SW 1271 (cell line): ENCODE measurements at places on chromosomes 3 and 15.

DNA sequence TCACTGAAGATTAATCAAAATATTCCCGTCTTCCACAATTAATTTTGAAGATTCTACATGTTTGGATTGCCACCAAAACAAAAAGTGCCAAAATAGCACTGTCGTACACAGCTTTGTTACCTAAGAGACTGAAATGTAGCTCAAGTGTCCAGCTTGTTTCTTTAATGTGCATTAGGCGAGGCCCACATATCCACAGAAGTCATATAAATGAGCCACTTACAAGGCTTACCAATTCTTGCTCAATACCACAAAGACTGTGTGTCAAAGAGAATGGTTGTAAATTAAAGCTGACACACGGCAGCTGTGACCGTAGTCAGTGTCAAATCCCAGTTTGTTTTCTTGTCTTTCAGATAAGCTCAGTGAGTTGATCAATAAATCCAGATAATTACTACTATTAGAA lies 639.4 kb upstream of the TBL1XR1 start:
- DNase-seq, result no peak

DNA sequence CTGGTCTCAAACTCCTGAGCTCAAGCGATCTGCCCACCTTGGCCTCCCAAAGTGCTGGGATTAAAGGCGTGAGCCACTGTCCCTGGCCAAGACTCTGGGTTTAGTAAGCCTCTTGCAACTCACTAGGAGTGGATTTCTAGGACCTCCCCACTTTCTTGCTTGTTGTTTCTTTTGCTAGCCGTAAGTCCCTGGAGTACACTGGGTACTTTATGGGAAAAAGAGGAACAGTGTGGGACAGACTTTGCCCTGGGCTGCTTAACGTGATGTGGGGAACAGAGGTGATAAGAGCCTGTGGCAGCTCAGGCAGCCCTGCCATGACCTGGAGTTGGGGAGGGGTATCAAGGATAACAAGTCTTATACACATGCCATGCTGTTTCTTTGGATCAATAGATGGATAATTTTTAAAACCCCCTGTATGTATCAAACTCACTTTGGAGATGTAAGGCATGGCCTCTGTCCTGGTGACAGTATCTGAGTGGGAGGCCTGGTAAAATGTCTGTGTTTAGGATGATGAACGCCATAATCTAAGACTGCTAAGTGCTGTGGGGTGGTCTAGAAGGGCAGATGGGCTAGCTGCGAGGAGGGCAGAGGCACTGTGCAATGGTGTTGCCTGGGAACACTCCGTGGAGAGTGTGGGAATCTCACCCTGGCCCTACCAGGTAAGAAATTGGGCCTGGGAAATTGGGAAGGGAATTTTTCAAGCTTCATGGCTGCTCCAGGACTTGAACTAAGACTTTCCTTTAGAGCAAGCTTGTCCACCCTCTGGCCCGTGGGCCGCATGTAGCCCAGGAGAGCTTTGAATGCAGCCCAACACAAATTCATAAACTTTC lies 54.8 kb downstream of the SMAD3 start:
- no peak for DNase-seq

DNA sequence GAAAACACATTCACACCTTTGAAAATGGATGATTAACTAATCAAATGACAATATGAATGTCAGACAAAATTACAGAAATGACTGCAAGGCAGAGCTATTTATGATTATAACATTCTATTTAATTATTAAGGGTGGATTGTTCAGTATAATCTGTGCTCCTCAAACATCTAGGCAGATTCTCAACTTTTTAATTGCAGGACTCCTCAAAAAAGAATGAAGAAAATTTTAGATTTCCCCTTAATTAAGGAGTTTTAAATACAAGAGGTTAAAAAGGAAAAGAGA lies 22.6 kb upstream of the CMC1 start:
- DNase-seq, result no peak

DNA sequence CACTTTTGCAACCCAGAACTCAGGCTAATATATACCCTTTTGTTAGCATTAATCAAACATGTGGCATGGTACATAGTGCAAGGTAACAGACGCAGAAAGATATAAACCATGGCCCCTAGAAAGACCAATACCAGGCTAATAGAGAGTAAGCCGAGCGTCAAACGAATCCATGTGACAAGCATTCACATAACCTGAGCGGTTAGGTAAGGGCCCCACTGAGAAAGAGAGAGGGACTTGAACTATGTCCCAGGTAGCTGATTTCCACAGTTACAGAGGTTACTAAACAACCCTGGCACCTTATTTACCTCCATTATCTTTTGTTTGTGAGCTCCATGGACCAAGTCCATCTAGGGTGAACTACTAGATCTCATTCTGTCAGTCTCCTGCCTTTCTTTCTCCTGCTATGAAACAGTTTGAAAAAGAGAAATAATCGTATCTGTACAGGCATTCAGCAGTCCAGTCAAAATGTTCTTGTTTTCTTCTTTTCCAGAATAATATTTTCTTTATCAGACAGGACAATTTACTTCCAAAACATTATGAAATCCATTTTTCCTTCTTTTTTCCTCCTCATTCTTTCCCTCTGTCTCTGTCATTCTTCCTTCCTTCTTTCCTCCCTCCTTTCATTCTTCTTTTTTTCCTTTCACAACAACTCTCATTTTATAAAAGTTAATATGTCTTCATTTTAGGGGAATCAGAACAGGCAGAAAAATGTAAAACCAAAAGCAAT lies 30.5 kb upstream of the TNFSF10 start:
- no peak for DNase-seq

GRCh38 chr3:183766107-183766506 lies 59.3 kb downstream of the MAP6D1 start:
- DNase-seq, result no peak

- DNase-seq, result no peak
Measured at GRCh38 chr3:133112666-133113065, 74.5 kb downstream of the TMEM108 start.

GRCh38 chr15:70714015-70714414 lies 49.3 kb downstream of the UACA start:
- DNase-seq, result no peak

DNA sequence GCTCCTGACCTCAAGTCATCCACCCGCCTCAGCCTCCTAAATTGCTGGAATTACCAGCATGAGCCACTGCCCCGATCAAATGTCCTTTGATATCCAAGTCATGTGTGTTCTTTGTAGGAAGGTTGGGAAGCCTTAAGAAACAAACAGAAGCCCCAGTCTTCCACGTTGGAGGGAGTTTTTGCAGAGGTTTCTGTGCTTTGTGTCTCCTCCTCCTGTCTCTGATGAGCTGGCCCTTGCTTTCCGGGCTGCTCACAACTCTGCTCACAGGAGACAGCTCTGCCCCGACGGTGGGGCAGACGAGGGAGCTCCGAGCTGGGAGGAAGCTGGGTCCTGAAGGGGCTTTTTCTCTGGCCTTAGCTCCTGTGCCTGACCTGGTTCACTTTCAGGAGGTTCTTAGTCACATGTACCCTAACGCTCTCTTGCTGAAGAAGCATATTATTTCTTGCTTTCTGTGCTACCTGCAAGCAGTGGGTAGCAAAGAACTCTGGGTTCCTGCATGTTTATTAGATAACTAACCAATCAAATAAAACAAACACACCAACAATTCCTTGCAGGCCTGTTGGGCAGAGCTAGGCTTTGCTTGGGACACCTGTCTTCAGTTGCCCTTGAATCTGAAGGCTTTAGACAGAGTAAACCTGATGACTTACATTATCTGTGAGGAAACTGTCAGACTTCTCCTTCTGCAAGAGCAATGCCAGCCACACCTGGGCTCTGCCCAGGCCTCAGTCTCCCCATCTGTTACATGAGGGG lies 52.6 kb upstream of the SMAD6 start:
- DNase-seq, result no peak

- DNase-seq, result no peak
Measured at GRCh38 chr15:40770147-40770721, 454 bp downstream of the C15orf62 start.

GRCh38 chr3:185084901-185085300 lies 68.0 kb downstream of the C3orf70 start:
- no peak for DNase-seq

DNA sequence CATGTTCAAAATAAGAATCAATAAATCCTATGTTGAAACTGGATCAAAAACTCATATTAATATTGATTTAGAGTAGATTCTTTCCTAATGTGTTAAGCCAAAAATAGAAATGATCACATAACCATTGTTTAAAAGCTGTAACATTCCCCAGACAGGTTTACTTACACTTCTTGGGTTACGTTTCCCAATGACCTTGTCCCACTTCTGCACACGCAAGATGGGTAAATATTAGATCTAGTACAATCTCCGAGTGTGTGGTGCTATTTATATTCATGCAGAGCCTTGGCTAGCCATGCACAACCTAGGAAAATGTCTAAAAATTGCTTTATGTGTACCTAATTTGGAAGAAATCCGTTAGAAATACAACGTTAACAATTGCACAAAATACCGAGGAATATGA lies 39.6 kb downstream of the ERC2 start:
- no peak for DNase-seq

GRCh38 chr15:69755551-69756310 lies 303.1 kb downstream of the RPLP1 start:
- DNase-seq, result no peak

- no peak for DNase-seq
Measured at GRCh38 chr3:8336456-8336855, 165.2 kb upstream of the LMCD1 start.

GRCh38 chr3:156840826-156841689 lies 14.9 kb downstream of the LEKR1 start:
- DNase-seq, result no peak

GRCh38 chr3:149625795-149626194 lies 32.0 kb downstream of the WWTR1 start:
- DNase-seq, result no peak

DNA sequence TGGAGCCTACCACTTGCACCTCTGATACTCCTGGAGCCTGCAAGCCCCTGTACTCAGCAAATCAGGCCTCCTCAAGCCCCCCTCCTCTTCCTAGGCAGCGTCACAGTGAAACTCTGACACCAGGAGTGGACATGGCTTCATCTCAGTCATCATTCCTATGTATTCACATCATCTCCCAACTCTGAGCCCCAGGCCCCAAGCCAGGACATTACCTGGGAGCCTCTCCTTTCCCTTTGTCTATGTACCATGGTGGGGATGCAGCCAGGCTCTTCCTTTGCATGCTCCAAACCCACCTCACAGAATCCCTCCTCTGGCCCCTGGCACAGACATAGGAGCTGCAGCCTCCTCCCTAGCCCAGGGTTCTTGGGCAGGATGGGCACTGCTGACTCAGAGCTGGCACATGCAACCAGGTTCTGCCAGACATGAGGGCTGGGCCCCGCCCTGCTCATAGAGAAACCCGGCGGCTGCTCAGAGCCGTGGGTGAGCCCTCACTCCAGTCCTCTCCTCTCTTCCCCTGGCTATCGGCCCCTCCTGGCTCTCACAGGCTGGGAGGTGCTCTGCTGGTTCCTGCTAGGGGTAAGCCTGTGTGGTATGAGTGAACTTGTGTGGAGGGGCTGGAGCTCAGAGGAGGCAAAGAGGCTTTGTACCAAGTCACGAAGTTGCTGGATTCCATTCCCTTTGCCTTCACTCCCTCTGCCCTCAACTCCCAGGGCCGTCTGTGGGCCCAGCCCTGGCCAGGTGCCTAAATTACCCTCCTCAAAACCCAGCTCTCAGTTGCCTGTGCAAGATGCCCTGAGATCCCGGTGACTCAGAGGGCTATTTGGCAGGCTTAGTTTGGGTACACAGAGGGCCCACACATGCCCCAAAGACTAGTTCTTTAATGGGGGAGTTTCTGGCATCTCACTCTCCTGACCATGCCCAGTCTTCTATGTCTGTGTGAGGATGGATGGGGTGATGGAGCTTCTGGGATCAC lies 1.9 kb upstream of the PLCD1 start:
- peak; percentile 68 for DNase-seq

DNA sequence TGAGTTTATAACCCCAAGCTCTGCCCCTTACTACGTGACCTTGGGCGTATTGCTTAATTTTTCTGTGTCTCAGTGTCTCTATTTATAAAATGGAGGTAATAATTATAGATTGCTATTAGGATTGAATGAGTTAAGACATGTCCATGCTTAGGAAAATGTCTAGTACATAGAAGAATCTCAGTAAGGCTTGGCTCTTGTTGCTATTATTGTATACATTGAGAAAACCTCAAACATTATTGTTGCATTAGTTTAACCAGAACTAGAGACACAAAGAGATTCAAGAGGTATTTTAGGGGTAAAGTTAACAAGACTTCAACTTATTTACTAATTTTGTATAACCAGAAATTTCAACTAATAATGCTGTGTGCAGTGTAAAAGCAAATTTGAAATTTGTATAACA lies 66.7 kb downstream of the MEF2A start:
- no peak for DNase-seq

- no peak for DNase-seq
Measured at GRCh38 chr3:23779841-23780240, 25.9 kb upstream of the UBE2E1 start.

DNA sequence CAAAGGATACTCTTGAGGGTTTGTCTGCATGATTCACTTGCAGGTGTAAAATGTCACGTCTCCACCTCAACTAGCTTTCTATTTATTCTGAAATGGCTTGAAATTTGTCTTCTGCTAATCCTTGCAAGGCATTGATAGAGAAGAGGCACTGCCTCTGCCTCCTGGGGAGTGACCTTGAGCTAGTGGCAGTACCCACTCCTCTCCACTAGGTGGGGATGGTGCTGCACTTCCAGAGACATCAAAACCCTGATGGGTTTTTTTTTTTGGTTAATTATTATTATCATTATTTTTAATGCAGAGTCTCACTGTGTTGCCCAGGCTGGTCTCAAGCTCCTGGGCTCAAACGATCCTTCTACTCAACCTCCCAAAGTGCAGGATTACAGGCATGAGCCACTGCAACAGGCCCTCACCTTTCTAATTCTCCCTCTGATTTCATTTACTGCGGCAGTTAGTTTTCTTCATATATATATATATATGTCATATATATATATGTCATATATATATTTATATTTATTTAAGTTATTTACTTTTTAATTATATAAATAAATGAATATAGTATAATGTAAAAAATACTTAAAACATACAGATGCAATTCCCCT lies 117.6 kb upstream of the EIF1B start:
- no peak for DNase-seq

- no peak for DNase-seq
Measured at GRCh38 chr15:75091814-75092213, 68.4 kb downstream of the PPCDC start.

- DNase-seq, result no peak
Measured at GRCh38 chr15:81311752-81312464, 12.0 kb downstream of the STARD5 start.

- no peak for DNase-seq
Measured at GRCh38 chr3:38149708-38150107, 11.2 kb downstream of the MYD88 start.

- DNase-seq, result no peak
Measured at GRCh38 chr3:186985661-186986364, 55.5 kb downstream of the ST6GAL1 start.

- peak; percentile 70 for DNase-seq
Measured at GRCh38 chr3:101574388-101575112, 570 bp downstream of the PCNP start.
